Immature natural killer cell (primary cell): ENCODE measurements at places on chromosomes 7 and 10. TPM values are rescaled to one million over a fixed set of nuclear protein-coding genes. Genes with fewer than 3 reads are reported as not detected.

GRCh38 chr7:90841759-90842429, 245.8 kb downstream of the CDK14 start:
- H3K27ac ChIP-seq, result no peak overlapping the region
- H3K36me3 ChIP-seq, result no peaks in the 10 kb centered on the region
- no peak for DNase-seq
- H3K4me3 ChIP-seq, result no peak overlapping the region
- no peaks in the 10 kb centered on the region for H3K4me1 ChIP-seq
- no peaks in the 10 kb centered on the region for H3K27me3 ChIP-seq

GRCh38 chr7:141263508-141263907, 189.6 kb downstream of the TMEM178B start:
- H3K36me3 ChIP-seq, result no peaks in the 10 kb centered on the region
- no peaks in the 10 kb centered on the region for H3K27me3 ChIP-seq
- DNase-seq, result no peak
- H3K4me1 ChIP-seq, result no peaks in the 10 kb centered on the region

DNA sequence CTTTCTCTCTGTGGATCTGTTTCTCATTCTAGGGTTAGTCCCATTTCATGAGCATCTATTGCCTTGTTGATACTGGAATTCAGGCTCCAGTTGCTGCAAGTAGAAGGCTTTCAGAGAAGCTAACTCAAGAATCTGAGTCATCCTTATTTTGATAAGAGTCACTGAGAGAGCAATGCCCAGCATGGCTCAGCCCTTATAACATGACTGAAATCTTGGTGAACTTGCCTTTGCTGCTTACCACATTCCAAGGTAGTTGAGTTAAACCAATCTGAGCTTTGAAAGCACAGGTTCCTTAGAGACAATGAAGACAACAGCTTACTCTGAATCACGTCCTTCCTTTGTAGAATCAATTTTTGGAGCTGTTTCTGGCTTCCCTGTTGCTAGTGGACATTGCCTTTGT, 53.6 kb upstream of the CHCHD3 start:
- no peak for DNase-seq
- H3K27ac ChIP-seq, result no peak overlapping the region
- no peaks in the 10 kb centered on the region for H3K36me3 ChIP-seq
- H3K27me3 ChIP-seq, result peaks cover 4% of the 10 kb centered on the region
- H3K4me3 ChIP-seq, result no peak overlapping the region
- no peaks in the 10 kb centered on the region for H3K4me1 ChIP-seq

DNA sequence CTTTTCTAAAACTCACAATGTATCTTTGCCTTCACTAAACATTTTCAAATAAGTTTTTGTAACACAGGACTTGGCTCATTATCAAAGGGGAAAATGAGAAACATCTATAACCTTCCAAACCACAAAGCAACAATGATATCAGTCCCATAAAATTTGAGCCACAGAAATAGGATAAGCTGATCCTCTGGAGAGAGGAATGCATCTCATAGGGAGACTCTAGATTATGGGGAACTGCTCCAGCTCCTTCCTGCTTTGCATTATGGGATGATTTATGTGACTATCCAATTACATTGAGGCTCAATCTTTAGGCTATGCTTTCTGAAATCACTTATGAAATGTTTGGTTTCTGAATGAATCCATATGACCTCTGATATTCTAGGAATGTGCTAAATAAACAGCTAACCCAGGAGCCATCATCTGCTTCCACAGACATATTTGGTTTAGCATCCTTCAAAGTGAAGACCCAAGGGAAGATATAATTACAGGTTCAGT, 70.4 kb downstream of the CUBN start:
- H3K4me1 ChIP-seq, result no peaks in the 10 kb centered on the region
- peaks cover 2% of the 10 kb centered on the region for H3K27me3 ChIP-seq
- no peak overlapping the region for H3K27ac ChIP-seq
- no peak overlapping the region for H3K4me3 ChIP-seq
- DNase-seq, result no peak

DNA sequence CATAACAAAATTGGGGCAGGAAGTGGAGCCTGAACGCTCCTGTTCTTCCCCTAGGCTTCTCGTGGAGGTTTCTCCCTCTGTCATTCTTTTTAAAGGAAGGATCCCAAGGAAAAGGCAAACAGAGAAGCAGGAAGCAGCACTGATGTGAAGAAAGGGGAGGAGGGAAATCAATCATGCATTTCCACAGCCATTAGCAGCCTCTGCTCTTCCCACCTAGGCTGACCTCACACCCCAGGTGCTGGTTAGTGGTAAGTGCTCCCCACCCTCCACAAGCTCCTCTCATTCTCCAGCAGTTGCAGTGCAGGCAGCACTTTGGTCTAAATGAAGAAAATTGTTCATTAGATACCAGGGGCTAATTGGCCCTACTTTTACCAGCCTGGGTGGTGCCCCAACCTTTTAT, 2.6 kb downstream of the CRHR2 start:
- no peak overlapping the region for H3K27ac ChIP-seq
- H3K4me1 ChIP-seq, result peaks cover 7% of the 10 kb centered on the region
- no peak for DNase-seq
- no peak overlapping the region for H3K4me3 ChIP-seq

DNA sequence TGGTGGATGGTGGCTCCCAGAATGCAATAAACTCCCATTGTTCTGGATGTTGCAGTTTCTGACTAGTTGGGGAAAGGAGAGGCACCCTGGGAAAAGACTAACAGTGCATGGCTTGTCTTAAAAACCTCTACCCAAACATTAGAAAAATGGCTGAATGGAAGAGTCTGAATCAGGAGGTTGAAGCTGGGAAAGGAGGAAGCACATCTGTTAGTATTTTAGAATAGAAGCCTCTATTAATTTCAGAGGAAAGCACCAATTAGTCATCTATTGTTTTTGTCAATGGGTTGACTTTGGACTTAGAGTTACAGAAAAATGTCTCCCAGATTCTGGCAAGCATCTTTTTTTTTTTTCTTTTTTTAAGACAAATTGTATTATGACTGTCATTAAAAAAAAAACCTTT, 56.1 kb upstream of the ELMO1 start:
- H3K4me3 ChIP-seq, result no peak overlapping the region
- H3K27me3 ChIP-seq, result peaks cover 5% of the 10 kb centered on the region
- H3K36me3 ChIP-seq, result no peaks in the 10 kb centered on the region
- H3K27ac ChIP-seq, result no peak overlapping the region
- no peak for DNase-seq

DNA sequence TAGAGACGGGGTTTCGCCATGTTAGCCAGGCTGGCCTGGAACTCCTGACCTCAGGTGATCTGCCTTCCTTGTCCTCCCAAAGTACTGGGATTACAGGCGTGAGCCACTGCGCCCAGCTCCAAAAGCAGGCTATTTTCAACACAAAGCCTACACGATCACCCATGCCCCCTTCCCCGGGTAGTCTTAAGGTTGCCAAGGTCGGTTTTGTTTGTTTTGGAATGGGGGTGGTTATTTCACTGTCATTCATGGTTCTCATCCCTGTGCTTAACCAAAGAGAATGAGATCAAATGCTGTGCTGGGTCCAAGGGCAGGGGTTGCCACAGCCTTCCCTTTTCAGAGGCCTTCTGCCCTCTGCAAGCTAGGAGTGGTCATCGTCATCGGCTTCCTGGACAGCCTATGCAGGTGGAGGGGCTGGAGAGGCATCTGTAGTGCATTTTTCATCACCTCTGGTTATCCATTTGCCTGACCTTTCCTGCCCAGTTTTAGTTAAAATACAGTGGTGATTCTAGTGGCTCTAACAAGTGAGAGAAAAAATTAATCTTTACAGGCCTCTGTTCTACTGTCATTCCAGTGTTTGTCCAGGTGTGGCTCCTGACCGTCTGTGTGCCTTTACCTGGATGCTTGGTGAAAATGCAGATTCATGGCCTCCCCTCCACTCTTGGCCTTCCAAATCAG, 11.4 kb downstream of the BLVRA start:
- H3K4me3 ChIP-seq, result no peak overlapping the region
- no peak overlapping the region for H3K27ac ChIP-seq
- peaks cover 17% of the 10 kb centered on the region for H3K36me3 ChIP-seq
- H3K4me1 ChIP-seq, result peaks cover under 1% of the 10 kb centered on the region
- DNase-seq, result no peak
- H3K27me3 ChIP-seq, result no peaks in the 10 kb centered on the region

- peaks cover 2% of the 10 kb centered on the region for H3K27me3 ChIP-seq
- H3K4me3 ChIP-seq, result no peak overlapping the region
- no peak for DNase-seq
- peaks cover 32% of the 10 kb centered on the region for H3K36me3 ChIP-seq
These were observed 131.2 kb downstream of the SMURF1 start for GRCh38 chr7:99012722-99013121.

- no peak overlapping the region for H3K27ac ChIP-seq
- no peaks in the 10 kb centered on the region for H3K4me1 ChIP-seq
- peaks cover 6% of the 10 kb centered on the region for H3K27me3 ChIP-seq
- no peaks in the 10 kb centered on the region for H3K36me3 ChIP-seq
- H3K4me3 ChIP-seq, result no peak overlapping the region
These were observed 506.9 kb downstream of the RPS24 start for GRCh38 chr10:78540355-78541076.

DNA sequence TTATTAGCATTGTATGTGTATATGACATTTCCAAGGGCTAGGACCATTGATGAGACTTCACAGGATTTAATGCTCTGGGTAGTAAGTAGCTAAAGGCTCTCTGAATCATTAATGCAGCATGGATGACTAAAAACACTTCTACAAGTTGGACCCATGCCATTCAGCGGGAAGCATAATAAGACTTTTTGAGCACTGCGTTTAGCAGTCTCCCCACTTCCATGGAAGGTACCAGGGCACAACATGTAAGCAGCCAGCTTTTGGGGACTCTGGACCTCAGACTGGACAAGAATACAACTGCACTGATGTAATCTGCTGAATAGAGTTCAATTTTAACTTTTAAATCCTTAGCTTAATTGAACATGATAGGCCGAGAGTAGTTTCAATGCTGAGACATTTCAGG, 191.7 kb upstream of the IMMP2L start:
- H3K4me1 ChIP-seq, result no peaks in the 10 kb centered on the region
- H3K36me3 ChIP-seq, result no peaks in the 10 kb centered on the region
- peaks cover 4% of the 10 kb centered on the region for H3K27me3 ChIP-seq

- no peak overlapping the region for H3K27ac ChIP-seq
- no peak overlapping the region for H3K4me3 ChIP-seq
- peaks cover 6% of the 10 kb centered on the region for H3K36me3 ChIP-seq
- peaks cover 16% of the 10 kb centered on the region for H3K4me1 ChIP-seq
- no peak for DNase-seq
These were observed 3.6 kb downstream of the SFXN4 start for GRCh38 chr10:119161680-119162451.

DNA sequence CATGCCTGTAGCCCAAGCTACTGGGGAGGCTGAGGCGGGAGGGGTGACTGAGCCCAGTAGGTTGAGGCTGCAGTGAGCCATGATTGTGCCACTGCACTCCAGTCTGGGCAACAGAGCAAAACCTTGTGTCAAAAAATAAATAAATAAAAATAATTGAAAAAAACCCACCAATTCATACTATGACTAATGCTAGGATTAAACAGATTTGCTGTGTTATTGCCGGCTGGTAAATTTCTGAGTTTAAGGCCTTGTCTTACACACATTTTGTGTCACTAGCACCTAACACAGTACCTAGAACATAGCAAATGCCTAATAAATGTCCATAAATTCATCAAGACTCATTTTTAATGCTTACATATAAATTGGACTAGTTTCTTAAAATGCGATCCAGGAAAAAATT, 8.7 kb downstream of the ESYT2 start:
- H3K4me3 ChIP-seq, result peak overlapping the region; percentile 80
- peaks cover 96% of the 10 kb centered on the region for H3K4me1 ChIP-seq
- DNase-seq, result no peak
- peak overlapping the region; percentile 97 for H3K27ac ChIP-seq

DNA sequence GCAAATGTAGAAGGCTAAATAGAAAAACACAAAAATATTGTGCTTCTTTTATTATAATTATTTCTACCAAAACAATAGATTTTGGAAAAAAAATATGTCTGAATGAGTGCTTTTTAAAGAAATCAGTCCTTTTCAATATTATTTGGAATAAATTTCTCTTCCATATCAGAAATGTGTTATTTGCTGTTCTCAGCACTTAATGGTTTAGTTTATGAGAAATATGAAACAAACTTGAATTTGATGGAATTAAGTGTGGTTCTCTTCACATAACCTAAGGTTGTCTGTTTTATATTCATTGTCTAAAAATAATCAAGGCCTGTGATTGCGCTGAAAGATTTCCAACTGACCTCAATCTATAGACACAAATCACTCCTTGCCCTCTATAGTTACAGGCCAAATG, 203.0 kb downstream of the COBL start:
- peaks cover 4% of the 10 kb centered on the region for H3K27me3 ChIP-seq
- no peak overlapping the region for H3K27ac ChIP-seq
- no peak overlapping the region for H3K4me3 ChIP-seq

DNA sequence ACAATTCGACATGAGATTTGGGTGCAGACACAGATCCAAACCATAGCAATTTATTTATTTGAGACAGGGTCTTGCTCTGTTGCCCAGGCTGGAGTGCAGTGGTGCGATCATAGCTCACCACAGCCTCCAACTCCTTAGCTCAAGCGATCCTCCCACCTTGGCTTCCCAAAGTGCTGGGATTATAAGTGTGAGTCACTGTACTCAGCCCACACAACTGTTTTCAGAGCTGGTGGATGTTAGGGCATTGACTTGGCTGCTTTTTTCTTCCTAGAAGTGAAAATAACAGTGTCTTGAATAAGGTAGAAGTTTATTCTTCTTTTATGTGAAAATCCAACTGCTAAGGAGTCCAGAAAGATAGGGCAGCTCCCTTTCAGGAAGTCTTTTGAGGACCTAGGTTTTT, 132.1 kb downstream of the CCDC3 start:
- H3K27ac ChIP-seq, result no peak overlapping the region
- no peak overlapping the region for H3K4me3 ChIP-seq
- no peaks in the 10 kb centered on the region for H3K36me3 ChIP-seq

DNA sequence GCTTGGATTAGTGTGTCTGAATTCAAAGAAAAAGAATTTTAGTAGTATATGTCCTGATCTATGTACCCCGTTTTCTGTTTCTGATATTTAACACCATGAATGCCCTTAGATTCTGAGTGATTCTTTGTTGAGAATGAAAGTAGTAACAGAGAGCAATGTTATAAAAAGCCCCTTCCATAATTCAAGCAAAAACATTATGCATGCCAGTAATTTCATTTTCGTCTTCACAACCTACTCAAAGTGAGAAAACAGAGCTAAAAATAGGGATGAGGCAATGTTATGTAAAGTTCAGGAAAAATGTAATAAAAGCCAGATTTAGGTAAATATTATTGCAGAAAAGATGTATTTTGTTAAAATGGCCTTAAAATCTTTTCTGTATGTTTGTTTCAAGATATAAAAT, 28.1 kb downstream of the PTPRZ1 start:
- H3K4me1 ChIP-seq, result no peaks in the 10 kb centered on the region
- no peaks in the 10 kb centered on the region for H3K36me3 ChIP-seq
- DNase-seq, result no peak
- H3K4me3 ChIP-seq, result no peak overlapping the region
- H3K27ac ChIP-seq, result no peak overlapping the region

- H3K27ac ChIP-seq, result no peak overlapping the region
- H3K27me3 ChIP-seq, result peaks cover 2% of the 10 kb centered on the region
- H3K4me3 ChIP-seq, result no peak overlapping the region
- H3K4me1 ChIP-seq, result no peaks in the 10 kb centered on the region
- no peaks in the 10 kb centered on the region for H3K36me3 ChIP-seq
These were observed 15.1 kb upstream of the ELN start for GRCh38 chr7:74012842-74013249.

PLEKHS1 gene
- not detected for polyA plus RNA-seq

ENTPD1 gene
- polyA plus RNA-seq, result 4.3 TPM

ZNF365 gene
- polyA plus RNA-seq, result 9.8 TPM

TMEM196 gene
- not detected for polyA plus RNA-seq

LIPK gene
- polyA plus RNA-seq, result not detected

AKR1C8 gene
- polyA plus RNA-seq, result not detected

ARHGEF5 gene
- not detected for polyA plus RNA-seq
